A172 (cell line): ENCODE measurements at places on chromosomes 1 and 21. TPM values are rescaled to one million over a fixed set of nuclear protein-coding genes. Genes with fewer than 3 reads are reported as not detected.

The TMEM200B gene
- total RNA-seq, result 0.03 and 0.43 TPM in 2 replicates

The TFAP2E gene
- total RNA-seq, result not detected in 2 replicates

The MRPL55 gene
- 103 and 141 TPM in 2 replicates for total RNA-seq

The ISG20L2 gene
- 18.9 and 25.6 TPM in 2 replicates for total RNA-seq

The CD84 gene
- total RNA-seq, result not detected in 2 replicates

The THEM5 gene
- not detected in 2 replicates for total RNA-seq

The MAB21L3 gene
- total RNA-seq, result not detected in 2 replicates

The SETDB1 gene
- total RNA-seq, result 55.4 and 56.8 TPM in 2 replicates

The RGS13 gene
- not detected in 2 replicates for total RNA-seq

The CNKSR1 gene
- total RNA-seq, result not detected in 2 replicates

The COL6A1 gene
- 329 and 393 TPM in 2 replicates for total RNA-seq

- DNase-seq, result no peak
Measured at GRCh38 chr1:160850993-160851392, 11.7 kb downstream of the CD244 start.

GRCh38 chr1:153364766-153365666 lies 7.4 kb downstream of the S100A9 start:
- no peak for DNase-seq

- no peak for DNase-seq
Measured at GRCh38 chr1:168529518-168529917, 14.3 kb downstream of the XCL2 start.

DNA sequence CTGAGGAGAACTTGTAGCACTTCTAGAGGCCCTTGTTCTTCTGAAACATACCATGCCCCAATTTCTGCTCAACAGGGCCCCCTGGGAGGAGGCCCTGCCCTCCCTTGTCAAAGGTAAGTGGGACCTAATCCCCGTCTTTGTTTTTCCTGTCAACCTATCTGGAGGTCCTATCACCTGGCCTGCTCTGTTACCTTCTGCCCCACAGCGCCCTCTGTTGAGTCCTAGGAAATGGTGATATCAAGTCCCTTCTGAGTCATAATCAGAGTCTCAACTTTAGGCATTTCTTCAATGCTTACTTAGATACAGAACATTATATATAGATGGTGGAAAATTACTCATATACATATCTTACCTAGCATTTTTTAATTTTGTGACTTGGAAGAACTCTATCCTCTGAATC lies 28.2 kb upstream of the FCRL4 start:
- DNase-seq, result no peak

GRCh38 chr1:232697187-232697822 lies 67.4 kb upstream of the SIPA1L2 start:
- no peak for DNase-seq

DNA sequence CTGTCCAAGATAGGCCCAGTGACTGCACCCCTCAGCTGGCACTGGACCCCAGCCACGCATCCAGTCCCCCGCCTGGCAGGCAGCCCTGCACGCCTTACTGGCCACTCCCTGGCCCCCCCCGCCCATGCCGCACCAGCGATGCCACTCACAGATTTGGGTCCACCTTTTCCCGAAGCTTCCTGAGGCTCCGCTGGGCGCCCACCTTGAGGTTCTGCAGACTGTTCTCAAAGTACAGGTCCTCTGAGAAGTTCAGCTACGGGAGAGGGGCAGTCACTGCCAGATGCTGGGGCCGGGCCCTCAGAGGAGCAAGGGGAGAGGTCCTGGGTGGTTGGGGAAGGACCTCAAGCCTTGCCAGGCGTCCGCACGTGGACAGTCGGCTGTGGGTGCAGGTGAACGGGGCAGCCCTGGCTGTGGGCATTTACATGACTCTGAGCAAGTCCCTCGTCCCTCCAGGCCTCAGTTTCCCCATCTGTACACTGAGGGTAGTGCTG lies 8.1 kb downstream of the PRXL2B start:
- DNase-seq, result no peak

- no peak for DNase-seq
Measured at GRCh38 chr1:180636138-180636537, 4.3 kb downstream of the XPR1 start.

GRCh38 chr1:175600721-175601440 lies 142.5 kb downstream of the TNR start:
- no peak for DNase-seq

DNA sequence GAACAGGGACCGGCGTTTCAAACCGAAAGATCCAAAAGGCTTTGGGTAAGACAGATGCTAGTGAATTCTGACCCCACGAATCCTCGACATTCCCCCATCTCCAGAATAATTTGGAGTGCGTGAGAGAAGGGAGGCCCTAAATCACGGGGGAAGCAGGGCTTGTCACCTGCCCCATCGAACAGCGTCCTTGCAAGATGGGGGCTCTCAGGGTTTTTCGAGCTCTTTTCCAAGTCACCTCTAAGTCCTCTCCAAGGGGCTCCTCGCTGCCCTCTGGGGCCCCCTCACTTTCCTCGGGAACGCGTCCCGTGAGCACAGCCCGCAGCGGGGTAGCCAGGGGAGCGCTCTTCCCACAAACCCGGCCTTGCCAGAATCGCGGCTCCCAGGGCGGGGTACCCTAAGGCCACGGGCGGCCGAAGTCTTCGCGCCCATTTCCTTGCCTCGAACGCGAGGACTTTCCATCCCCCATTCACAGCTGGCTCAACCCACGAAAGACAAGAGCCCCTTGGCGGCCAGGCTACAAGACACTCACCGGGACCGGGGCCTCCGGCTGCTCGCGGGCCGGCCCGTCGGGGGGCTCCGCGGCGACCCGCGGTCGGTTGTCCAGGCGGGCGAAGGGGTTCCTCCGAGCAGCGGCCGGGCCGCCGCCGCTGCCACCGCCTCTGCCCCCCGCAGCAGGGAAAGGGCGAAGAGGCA lies 546 bp downstream of the DONSON start:
- peak; percentile 51 for DNase-seq

DNA sequence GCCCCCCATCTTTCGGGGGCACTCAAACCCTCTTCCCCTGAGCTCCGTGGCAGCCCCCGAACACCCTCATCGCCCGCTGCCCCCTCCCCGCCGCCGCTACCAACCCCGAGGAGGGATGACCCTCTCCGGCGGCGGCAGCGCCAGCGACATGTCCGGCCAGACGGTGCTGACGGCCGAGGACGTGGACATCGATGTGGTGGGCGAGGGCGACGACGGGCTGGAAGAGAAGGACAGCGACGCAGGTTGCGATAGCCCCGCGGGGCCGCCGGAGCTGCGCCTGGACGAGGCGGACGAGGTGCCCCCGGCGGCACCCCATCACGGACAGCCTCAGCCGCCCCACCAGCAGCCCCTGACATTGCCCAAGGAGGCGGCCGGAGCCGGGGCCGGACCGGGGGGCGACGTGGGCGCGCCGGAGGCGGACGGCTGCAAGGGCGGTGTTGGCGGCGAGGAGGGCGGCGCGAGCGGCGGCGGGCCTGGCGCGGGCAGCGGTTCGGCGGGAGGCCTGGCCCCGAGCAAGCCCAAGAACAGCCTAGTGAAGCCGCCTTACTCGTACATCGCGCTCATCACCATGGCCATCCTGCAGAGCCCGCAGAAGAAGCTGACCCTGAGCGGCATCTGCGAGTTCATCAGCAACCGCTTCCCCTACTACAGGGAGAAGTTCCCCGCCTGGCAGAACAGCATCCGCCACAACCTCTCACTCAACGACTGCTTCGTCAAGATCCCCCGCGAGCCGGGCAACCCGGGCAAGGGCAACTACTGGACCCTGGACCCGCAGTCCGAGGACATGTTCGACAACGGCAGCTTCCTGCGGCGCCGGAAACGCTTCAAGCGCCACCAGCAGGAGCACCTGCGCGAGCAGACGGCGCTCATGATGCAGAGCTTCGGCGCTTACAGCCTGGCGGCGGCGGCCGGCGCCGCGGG lies 837 bp downstream of the FOXD3 start:
- no peak for DNase-seq

GRCh38 chr1:101236516-101237228 lies at the start of gene S1PR1:
S1PR1 (plus strand) TSS chr1:101237019; CDS start chr1:101238985, 1,966 bp downstream.
- peak; percentile 21 for DNase-seq

- DNase-seq, result no peak
Measured at GRCh38 chr1:7060745-7061144, 275.5 kb downstream of the CAMTA1 start.

DNA sequence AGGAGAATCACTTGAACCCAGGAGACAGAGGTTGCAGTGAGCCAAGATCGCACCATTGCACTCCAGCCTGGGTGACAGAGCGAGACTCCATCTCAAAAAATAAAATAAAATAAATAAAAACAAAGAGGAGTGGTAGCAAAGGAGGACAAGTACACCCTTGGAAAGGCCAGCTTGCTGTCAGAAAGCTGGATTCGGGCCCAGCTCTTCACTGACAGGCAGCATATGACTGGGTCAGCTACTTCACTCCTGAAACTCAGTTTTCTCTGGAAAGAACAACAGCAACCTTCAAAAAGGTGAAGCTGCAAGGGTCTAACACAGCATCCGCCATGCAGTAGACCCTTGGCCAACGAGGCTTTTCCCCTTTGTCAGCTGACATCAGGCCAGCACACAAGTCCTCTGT lies 156.0 kb upstream of the TIAM1 start:
- no peak for DNase-seq

DNA sequence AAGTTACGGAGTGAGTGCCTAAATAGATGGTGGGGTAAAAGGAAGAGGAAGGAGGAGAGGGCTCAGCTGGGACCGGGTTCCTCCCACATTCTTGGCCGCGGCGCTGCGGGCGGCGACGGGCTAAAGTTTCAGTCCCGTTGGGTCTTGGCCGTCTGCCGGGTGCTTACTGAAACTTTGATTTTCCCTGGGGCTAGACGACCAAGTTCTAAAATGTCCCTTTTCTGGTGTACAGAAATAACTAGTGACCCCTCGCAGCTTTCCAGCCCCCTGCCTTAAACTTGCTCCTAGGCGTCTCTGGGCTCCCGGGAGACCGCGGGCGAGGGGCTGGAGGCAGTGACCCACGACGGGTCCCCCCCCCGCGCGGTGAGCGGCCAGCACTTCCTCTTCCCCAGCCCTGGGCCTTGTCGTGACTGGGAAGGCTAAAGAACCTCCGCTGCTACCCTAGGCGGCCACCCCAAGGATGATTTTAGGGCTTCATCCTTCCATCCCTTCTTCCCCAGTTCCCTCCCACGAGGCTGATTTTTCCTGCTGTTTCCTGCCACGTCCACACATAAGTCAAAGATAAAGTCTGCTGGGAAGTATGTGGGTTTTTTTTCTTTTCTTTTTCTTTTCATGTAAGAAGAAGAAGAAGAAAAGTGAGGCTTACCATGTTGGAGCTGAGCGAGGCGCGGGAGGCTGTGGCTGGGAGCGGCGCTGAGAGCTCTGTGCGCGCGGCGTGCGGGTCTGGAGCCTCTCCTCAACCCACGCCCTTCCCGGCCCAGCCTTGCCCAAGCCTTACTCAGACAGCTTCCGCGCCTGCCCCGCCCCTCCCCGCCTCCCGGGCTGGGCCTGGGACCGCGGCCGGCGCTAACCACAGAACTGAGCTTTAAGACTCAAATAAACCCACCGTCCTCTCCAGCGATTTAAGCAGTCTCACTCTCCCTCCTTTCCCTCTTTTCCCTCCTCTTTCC lies at the start of gene S100A11:
Gene S100A11 (minus strand): TSS at position 738 of the 950 bp plus-strand sequence. CDS start 89 bp downstream, at position 649.
- DNase-seq, result peak; percentile 89

DNA sequence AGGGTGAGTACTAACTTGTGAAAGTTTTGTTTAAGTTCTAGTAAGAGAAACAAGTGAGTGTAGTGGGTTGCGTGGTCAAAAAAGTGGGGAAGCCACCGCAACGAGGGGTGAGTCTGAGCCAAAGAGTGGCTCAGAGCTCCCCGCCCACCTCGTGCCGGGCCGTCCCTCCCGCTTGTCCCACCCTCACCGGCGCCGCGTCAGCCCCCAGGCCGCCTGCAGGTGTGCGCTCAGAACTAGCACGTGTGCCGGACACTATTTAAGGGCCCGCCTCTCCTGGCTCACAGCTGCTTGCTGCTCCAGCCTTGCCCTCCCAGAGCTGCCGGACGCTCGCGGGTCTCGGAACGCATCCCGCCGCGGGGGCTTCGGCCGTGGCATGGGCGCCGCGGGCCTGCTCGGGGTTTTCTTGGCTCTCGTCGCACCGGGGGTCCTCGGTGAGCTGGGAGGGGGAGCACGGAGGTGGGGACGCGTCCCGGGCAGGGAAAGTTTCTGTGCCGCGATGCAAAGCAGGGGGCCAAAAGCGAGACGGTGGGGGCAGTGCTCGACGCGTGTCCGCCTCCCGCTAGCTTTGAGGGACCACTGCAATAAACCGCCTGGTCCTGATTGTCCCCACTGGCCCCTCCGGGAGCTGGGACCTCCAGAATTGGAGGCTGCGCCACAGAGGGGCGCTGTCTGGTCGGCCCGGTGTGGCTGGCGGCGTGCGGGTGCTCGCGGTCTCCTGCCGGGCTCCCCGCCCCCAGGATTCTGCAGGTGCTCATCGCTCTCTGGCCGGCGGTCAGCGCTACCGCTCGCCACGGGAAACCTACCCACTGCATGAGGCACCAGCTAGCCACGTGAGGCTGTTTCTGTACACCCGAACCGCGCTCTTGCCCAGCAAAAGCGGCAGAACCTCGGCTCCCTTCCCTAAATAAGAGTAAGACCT lies at the start of gene CR2:
Gene CR2 (plus strand): TSS at position 283 of the 919 bp plus-strand sequence. CDS start 91 bp downstream, at position 374.
- DNase-seq, result no peak

- DNase-seq, result no peak
Measured at GRCh38 chr1:77282866-77283539, 1.2 kb downstream of the AK5 start.

DNA sequence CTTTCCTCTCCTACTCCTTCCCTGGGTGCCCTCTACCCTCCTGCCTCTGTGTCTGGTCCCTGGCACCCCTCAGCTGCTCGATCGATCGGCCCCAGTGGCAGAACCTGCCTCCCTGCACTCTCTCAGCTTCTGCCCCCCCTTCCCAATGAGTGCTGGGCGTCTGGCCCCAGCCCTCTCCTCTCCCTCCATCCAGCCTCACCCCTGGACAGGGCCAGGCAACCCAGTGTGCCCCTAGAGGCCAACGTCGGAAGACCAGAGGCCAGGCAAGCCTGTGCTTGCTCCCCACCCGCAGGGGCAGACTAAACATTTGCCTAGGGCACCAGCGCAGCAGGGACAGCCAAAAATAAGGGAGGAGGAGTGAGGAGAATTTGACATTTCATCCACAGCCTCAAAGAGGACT lies 43.5 kb downstream of the LGR6 start:
- peak; percentile 59 for DNase-seq

DNA sequence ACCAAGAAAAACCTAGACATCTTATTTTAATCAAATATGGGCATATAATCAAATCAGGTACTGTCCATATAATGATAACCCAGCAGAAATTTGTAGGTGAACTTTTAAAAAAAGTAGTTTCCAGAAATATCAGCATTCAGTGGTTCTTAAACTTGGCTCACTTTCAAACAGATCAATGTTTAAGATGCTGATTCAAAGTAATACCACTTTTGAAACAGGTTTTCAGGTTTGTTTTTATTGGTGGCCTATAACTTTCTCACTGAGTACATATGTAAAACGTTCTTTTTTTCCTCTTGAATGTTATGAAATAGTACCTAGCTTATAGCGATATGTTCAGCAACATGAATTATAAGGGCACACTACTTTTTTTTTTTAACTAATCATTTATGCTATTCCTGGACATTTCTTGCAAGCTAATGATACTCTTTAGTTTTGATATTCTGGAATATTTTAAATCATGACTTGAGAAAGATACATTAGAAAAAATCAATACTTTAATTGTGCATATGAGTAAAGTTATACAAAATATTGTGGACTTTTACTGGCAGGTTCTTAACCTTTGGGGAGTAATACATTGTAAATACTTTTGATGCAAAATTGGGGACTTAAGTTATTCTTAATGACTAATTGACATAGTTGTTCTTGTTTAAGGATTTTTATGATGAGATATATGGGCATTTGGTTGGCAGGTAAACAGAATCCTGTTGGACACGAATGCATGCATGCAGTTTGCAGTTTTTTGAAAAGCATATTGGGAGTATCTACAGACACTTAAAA lies 3.0 kb downstream of the NFIA start:
- no peak for DNase-seq

GRCh38 chr1:164999146-164999545 lies 357.4 kb downstream of the LMX1A start:
- no peak for DNase-seq
